ENCODE measurements at places on chromosomes 1 and 21.
A peak's percentile ranks its signal among the peaks of the same experiment; 100 is the strongest.

DNA sequence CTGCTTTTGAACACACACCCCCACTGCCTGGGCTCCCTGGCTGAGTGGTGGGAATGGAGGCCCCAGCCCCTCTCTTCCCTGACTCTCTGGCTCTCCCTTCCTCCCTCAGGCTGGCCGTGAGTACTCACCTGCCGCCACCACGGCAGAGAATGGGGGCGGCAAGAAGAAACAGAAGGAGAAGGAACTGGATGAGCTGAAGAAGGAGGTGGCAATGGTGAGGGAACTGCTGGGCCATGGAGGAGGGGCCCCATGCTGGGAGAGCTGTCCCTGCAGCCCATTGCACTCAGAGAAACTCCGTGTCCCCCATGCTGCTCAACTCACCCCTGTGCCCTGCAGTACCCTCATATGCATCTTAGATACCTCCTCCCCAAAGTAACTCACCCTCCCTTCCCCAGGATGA, 5.2 kb downstream of the ATP1A2 start:
- DNase-seq: no peak

DNA sequence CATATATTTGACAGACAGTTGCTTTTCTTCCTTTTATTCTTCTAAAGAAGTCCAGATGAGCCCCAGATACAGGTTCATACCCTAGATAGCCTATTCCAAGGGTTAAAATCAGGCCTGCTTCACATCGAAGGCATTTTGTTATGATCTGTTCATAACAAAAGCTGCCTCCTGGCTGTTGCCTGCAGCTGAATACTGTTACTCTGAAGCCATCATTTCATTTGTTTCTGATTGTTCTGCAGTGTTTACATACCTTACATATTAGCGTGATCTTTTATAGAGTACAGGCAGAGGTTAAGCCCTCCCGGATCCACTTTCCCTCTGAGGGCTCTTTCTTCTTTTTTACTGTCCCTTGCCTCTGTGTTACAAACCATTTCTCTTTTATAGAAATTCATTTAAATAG, 219.0 kb upstream of the HOOK1 start:
- no peak for DNase-seq

DNA sequence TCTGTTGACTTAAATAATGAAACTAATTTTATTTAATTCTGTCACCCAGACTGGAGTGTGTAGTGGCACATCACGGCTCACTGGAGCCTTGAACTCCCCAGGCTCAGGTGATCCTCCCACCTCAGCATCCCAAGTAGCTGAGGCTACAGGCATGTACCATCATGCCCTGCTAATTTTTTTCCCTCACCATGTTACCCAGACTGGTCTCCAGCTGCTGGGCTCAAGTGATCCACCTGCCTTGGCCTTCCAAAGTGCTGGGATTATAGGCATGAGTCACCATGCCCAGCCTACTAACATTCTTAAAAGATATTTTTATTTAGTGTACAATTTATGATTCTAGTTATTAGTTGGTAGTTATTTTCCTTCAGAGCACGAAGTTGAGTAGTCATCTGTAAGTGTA, 49.5 kb downstream of the NRDC start:
- DNase-seq: no peak

DNA sequence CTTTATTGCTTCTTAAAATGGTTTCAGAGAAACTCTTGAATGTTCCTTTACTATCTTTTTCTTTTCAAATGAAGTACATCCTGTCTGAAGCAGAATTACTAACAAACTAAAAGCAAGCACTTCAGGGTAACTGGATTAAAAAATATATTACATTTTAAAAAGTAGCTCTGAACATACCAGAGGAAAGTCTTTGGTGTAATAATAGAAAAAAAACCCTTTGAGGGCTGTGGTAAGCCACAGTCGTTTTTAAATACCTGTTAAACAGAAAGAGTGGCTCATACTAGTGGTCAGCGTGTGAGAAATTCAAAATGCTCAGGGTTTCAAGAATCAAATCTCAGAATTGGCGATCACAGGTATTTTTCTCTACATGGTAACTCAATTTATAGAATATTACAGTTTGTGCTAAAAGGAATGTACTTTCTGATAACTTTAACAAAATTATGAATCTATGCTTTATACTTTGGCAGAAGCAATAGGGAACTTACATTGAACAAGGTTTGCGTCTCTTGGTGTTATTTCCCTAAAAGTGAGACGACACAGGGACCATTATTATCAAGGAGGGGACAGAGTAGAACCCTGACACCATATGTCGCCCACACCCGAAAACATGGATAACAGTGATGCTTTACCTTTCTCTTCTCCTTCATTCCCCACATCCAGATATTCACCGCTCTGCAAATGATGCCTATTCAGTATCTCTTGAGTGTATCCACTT, 97.0 kb upstream of the DPH5 start:
- DNase-seq: no peak

DNA sequence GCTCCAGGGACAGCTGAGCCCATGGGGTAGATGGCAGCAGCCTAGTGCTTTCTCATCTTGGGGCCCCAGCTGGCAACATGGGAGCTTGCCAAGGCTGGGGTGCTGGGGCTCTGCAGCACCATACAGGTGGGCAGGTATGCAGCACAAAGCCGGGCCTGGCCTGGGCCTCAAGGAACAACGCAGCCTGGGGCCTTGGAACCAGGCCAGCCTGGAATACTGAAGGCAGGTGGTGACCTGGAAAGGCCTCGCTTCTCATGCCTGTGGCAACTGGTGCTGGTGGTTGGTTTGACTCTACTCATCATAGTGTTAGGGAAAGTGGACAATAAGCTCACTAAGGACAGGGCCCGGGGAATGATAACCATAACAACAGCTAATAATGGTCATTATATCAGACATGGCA, 27.0 kb upstream of the SDHB start:
- no peak for DNase-seq

GRCh38 chr1:151976858-151977257, 16.8 kb downstream of the S100A10 start:
- no peak for DNase-seq

- no peak for DNase-seq
Measured at GRCh38 chr21:15241997-15242736, 177.4 kb upstream of the NRIP1 start.

DNA sequence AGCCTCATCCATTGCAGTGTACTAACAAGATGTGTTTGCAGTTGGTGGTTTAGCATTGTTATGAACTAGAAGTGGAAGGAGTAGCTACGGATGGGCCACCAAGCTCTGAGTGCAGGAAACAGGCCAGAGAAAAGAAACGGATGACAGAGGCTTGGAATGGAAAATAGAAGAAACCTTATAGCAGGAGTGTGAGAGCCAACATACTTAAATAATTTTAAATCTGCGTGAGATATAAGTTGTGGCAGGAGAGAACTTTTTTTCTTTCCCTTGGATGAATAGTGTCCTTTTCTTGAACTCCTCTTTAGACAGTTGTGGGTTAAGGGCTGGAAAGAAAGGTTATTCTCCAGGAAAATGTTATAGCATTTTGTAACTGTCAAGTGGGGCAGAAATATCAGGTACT, 54.2 kb downstream of the RGL1 start:
- DNase-seq: no peak

DNA sequence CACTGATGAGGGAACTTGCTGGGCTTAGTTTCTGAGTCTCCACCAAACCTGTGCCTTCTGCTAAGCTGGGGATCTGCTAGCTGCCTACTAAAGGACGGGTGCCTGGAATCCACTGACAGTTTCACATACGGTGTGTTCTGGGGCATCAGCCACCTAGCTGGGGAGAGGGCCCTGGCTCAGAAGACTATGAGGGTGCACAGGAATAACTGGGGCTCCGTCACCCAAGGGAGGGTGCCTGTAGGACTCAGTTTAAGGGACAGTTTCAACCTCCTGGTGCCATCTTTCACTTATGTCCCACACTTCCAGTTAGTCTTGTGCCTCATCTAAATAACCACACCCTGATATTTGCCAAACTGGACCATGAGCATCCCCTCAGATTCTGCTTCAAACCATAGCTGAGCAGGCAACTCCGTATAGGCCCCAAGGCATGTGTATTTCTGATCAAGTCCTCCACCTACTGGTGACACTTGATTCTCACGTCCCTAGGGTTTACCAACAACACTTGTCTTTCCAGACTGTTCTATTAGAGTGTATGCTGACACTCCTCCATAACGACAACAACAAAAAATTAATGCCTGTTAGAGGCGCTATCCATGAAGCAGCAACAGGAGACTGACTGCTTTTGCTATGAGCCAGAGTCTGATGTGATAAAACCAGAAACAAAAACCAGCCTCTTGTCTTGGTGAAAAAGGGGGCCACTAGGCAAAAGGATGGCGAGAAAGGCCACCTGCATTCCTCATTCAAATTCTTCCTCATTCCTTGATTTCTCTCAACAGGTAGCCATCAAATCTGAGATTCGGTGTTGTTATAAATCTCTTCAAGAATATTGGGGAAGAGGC, 55.0 kb upstream of the PAXBP1 start:
- DNase-seq: peak; percentile 8

GRCh38 chr1:156641761-156642264, at the start of gene BCAN:
Gene BCAN, plus strand, starts transcription at chr1:156642117. Its CDS starts 3,938 bp downstream, at chr1:156646055.
- DNase-seq: no peak

DNA sequence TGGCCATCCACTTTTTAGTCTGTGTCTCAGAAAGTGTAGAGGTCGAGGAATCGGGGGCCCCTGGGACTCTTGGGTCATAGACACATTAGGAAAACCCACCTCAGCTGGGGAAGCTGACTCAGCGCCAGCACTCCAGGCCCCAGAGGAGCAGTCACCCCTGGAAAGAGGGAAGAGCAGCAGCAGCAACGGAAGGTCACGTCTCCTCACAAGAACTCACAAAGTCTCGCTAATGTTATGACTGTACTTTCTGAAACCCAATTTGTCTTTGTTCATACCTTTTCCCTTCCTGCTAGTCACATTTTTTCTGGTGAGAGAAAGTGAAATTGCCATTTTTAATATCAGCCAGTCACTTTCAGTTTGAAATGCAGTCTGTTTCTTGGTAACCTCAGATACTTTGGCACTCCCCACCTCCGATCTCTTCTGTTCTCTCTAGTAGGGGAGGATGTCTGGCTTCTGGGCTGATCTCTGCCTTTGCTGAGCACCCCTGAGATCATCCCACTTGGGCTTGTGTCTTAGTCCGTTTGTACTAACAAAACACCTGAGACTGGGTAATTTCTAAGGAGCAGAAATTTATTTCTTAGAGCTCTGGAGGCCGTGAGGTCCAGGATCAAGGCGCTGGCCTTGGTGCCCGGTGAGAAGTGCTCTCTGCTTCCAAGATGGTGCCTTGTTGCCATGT, 6.0 kb upstream of the NLRP3 start:
- no peak for DNase-seq

Data from SK-N-MC (cell line).